ENCODE measurements at places on chromosomes 1 and 21.

DNA sequence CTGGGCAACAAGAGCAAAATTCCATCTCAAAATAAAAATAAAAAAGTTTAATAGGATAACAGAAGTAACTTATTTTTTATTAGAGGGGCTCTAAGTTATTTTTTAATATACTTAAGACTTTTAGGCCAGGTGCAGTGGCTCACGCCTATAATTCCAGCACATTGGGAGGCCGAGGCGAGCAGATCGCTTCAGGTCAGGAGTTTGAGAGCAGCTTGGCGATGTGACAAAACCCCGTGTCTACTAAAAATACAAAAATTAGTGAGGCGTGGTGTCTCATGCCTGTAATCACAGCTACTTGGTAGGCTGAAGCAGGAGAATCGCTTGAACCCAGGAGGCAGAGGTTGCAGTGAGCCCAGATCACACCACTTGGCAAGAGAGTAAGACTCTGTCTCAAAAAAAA, 180.5 kb upstream of the NR5A2 start:
- no peak for DNase-seq

GRCh38 chr1:22955146-22955545, 17.5 kb downstream of the LACTBL1 start:
- no peak for DNase-seq

DNA sequence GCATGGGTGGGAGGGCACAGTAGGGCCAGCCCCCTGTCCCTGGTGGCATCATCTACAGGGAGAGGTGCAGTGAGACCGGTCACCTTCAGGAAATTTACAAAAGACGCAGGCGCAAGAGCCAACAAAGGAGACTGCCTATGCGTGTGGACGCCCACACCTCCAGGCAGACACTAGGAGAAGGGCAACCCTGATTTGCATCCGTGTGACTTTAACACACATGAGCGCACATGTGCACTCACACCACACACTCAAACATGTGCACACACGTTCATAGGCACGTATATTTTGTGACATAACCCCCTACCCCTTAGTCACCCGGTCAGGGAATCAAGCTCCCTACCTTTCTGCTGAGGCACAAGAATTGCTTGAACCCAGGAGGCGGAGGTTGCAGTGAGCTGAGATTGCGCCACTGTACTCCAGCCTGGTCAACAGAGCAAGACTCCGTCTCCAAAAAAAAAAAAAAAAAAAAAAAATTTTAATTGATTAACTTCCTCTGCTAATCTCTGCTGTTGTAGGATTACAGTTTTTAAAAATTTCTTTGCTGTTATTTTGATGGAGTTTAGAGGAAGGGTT, 84.7 kb upstream of the SLC25A33 start:
- DNase-seq, result no peak

DNA sequence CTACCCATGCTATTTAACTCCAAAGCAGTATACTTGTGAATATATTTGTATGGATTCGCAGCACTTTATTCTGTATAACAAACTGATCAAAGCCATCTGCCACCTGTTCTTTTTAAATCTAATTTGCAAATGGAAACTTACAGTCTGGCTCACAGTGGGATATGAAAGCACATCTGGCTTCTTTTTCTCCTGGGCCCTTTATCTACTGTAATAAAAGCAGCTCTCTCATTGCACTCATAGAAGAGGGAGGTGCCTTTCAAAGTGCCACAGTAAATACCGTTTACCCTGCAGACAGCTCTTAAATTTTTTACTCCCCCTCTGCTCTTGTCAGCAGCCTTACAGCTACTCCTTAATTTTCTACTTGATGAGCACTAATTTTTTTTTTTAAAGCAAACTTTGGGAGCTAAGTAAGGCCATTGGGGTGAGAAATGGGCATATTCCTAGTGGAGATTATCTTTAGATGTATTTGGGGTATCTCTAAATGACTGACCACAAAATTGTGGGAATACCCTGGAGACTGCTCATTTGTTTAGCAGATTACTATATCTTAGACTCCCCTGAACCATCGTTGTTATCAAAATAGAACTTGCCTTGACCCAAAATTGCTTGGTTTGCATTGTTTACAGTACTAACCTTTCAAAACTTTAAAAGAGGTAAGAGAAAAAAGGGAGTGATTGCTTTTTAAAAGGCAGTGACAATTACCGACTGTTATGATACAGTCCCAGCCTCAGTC, 110.1 kb downstream of the VPS13D start:
- DNase-seq, result no peak

DNA sequence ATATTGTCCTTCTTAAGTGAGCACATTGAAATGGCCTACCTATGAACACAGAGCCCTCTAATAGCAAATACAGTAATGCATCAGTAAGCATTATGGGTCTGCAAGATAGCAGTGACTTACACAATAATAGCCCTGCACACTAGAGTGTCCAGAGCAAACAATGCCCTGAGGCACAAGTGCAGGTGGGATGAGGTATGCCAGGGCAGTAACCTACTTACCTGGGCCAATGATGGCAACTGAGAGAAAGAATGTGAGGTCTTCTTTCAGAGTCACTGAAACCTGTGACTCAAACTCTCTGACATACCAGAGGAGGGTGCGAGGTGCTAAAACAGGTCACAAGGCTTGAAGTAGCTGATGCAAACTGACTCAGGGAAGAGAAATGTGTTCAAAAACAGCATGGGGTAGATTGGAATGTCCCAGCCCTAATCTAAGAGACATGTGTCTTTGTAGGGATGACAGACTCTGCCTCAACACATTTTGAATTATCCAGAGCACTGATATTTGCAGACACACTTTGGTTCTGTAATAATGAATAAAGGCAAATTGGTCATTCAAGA, 168.5 kb upstream of the RUNX1 start:
- DNase-seq, result peak; percentile 98

- no peak for DNase-seq
Measured at GRCh38 chr21:45379901-45380330, 25.0 kb upstream of the COL18A1 start.

DNA sequence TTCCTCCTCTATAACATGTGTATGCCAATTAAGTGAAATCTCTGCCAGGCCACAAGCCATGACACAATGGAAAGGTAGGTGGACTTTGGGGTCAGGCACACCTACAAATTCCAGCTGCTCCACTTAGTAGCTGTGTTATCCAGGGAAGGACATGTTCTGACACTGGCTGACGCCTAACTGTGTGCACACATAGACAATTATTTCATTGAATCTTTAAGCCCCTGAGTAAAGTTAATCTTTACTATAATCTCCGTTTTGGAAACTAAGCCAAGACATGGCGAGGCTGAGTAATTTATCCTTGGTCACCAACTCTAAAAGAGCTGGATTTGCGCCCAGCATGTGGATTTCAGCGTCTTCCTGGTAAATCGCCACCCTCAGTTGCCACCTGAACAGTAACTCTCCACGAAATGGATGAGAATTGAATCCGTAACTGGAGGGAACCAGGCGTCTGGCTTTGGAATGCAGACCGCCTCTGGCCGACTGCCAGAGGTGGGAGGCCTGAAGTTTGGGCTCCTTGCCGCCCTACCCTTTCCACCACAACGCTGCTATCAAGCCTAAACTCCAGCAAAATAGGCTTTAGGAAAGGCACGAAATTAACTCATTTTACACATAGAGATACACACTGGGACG, 888 bp upstream of the SNRPE start:
- no peak for DNase-seq

DNA sequence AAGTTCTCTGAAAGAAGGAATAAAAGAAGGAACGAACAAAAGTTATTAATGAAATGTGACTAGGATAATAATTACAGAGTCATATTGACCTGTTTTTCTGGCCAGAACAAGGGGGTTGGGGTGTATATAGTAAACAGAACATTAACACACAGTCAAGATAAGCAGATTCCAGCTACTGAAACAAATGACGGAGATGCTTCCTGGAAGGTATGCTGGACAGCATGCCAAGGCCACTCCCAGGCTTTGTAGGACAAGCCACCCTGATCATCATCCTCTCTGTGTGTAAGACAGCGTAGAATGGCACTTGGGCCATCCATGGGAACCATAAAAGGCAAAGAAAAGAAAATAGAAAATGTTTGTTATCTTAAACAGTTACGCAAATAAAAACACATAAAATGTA, 120.7 kb downstream of the TGFBR3 start:
- no peak for DNase-seq

DNA sequence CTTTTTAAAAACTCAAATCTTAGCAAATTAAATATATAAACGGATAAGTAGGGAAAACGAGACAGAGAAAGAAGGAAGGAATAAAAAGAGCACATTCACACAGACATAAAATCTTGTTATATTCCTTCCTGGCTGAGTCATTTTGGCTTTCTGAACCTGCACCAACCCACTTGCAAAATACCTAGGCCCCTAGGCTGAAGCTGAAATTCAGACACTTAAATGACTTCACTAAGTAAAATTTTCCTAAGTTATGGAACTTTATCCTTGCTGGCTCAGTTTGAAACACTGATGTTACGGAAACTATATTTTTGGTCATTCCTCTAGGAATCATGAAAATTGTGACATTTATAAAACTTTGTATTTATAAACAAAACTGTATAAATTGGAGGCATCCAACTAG, 462.8 kb upstream of the NFIA start:
- no peak for DNase-seq

GRCh38 chr21:34544032-34544496, 32.1 kb upstream of the KCNE1 start:
- peak; percentile 78 for DNase-seq
